ENCODE measurements at places on chromosomes 2 and 18. TPM values are rescaled to one million over a fixed set of nuclear protein-coding genes. Genes with fewer than 3 reads are reported as not detected.

DNA sequence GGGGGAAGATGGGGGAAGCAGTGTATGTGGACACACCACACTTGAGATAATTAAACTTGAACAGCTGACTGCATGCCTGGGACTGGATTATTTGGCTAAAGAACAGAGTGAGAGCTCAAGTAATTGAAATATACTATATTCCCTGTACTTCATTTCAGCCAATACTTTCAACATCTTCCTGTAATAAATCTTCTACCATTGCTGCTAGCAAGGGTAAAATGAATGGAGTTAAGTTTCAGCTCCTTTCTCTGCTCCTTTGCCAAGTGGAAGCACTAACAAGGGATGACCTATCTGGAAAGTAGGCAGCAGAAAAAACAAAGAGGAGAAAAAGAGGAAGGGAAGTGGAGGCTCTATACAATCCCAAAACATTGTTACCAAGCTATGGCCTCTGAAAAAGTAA, 50.9 kb downstream of the MMADHC start:
- no peak for DNase-seq

- DNase-seq, result no peak
These were observed 55.3 kb downstream of the KCTD1 start for GRCh38 chr18:26493021-26493420.

DNA sequence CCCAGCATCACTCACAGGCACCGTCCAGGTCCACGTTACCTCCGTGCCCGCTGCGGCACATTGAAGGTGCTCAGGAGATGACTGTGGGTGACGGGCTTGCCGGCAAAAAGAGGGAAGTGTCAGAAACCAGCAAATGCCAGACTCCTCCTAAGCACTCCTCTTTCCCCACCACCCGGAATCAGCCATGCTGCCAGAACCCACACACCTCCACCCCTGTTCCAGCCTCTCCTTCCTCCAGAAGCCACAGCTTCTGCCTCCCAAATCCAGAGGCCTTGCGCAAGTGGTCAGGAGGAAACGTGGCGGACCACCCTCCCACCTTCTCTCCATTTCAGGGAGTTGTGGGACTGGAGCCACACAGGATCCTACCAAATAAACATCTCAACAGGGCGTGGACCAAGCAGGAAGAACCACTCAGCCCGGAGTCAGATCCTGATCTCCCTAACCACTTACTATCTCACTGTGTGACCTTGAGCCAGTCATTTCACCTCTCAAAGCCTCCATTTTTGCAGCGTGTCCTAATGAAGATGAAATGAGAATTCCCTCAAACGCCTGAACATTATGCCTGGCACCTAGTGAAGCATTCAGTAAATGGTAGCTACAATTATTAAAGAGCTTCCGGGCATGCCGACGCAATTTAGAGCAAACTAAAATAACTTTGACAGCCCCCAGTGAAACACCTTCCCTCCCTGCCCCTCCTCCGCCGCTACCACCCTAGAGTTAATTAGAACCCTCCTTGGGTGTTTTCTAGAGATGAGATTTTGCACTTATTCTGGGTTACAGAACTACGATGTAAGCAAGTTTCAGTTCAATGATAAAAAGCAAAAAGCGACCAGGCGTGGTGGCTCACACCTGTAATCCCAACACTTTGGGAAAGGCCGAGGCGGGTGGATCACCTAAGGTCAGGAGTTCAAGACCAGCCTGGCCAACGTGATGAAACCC, 32.9 kb downstream of the SMAD7 start:
- DNase-seq, result no peak

DNA sequence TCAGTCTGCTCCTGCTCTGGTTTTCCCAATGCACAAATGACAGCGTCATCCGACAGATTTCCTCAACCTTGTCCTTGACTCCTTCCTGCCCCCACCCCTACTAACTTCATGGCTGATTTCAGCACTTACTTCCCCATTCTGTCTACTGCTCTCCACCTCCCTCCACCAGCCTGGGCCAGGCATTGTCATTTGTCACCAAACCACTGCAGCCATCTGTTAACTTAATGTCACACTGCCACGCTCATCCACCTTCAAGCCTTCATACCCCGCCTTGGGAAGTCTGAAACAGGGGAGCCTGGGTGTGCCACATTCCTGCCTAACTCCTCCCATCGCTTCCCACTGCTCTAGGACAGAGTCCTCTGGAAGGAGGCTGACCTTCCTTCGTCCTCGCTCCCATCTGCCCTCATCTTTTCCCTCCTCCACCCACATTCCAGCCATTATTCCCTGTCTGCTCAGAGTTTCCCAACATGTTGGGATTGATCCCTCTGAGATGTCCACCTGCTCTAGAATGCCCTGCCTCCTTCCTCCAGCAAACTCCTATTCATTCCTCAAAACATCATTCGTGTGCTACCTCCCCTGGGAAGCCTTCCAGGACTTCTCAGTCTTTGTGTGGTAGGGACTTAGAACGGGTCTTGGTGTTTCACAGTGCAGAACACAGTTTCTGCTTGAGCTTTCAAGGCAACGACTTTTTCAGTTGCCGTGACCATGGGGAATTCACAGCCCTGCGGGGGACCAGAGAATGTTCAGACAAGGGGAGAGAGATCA, 42.2 kb upstream of the SMAD7 start:
- peak; percentile 34 for DNase-seq

- no peak for DNase-seq
These were observed 82.5 kb downstream of the LIMS1 start for GRCh38 chr2:108616751-108617161.

DNA sequence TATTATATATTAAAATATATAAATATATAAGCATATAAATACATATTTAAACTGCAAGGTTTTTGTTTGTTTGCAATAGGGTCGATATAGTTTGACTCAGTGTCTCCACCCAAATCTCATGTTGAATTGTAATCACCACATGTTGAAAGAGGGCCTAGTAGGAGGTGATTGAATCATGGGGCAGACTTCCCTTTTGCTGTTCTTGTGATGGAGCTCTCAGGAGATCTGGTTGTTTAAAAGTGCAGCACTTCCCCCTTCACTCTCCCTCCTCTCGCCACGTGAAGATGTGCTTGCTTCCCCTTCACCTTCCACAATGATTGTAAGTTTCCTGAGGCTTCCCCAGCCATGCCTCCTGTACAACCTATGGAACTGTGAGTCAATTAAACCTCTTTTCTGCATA, 2137.3 kb upstream of the CELF4 start:
- no peak for DNase-seq

GRCh38 chr2:65061910-65062339, 5.7 kb downstream of the CEP68 start:
- no peak for DNase-seq

- no peak for DNase-seq
These were observed 929.2 kb downstream of the SLC4A3 start for GRCh38 chr2:220556658-220557057.

The GKN1 gene
- not detected for total RNA-seq

The CTAGE1 gene
- total RNA-seq, result not detected

The PLA2R1 gene
- total RNA-seq, result 3.2 TPM

The ICOS gene
- 0.32 TPM for total RNA-seq

All from colonic mucosa (tissue), 4 donors.